GM04503 (cell line): ENCODE measurements at places on chromosomes 6 and 20.

DNA sequence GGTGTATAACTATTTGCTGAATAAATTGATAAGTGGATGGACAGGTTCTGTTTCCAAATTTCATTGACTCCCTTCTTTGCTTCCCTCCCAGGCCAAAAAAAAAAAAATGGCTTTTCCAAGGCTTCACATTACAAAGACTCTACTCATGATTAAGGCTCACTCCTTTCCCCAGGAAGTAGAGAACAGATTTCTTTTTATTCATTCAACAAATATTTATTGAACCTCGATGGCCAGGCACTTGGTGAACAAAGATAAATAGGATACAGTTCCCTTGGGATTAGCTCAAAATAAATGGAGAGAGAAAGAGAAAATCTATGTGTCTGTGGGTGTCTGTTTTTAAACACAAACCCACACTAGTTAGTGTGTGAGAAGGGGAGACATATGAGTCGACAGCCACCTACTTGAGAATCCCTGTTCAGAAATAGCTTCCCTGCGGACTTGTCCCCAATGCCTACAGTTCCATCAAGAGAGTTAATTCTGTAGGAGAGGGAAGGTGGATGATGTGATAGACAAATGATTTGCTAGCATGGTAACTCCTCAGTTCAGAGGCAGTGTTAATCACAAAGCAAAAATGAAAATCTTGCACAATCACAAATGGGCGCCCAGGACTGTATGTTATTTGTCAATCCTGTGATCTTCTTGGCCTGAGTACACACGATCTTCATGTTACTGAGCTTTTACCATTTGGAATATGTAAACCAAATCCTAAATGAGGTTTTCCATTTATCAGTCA, 20.3 kb downstream of the TRAF3IP2 start:
- no peak for DNase-seq

DNA sequence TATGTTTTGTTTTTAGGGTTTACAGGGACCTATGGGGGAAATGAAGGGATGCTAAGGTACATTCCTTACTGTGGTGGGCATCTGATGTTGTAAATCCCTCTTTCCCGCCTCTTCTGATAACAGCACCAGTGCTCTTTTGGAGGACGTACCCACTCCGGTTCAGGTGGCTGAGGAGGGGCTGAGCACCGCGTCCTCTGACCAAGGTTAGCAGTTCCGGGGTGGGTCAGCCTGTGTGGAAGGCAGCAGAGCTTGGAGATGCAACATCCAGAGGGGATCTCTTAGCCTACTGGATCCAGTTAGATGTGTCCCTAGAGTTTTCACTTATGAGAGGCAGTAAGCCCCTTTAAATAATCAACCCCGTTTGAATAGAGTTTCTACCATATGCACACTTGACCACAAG, 135.3 kb upstream of the KCNG1 start:
- DNase-seq, result no peak

DNA sequence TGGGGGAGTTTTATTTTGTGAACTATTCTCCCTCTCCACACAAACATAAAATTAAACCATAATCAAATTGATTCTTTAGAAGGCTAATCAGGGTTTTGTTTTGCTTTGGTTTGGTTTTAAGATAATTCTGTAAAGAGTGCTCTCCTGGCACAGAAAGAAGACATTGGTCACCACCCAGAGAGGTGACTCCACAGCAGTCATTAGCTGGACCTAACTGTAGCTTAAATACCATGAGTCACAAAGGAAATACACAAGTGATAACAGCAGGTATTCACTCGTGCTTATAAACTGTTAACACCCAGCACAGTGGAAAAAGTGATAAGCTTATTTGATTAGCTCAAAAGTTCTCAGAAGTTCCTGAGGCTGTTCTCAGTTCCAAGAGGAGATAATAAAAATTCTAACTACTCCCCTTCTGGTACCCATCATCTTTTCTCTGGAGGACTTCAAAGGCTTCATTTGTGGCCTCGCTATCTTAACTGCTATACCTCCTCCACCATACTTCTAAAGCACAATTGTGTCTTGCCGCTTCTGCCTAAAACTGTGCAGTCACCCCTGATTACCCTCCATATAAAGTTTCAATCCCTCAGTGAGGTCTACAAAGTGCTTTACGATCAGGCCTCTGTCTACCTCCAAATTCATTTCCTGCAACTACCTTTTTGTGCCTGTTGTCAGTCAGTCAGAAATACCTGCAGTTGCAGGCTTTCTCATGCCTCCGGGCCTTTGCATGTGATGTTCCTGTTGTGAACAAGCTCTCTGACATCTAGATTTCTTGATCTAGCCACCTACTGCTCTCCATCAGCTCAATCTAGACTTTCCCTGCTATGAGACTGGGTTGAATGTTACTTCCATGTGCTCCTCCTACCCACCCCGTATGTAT, 201.1 kb downstream of the SAMD5 start:
- DNase-seq, result no peak

GRCh38 chr6:126040826-126041225, 54.5 kb downstream of the TRMT11 start:
- peak; percentile 37 for DNase-seq

DNA sequence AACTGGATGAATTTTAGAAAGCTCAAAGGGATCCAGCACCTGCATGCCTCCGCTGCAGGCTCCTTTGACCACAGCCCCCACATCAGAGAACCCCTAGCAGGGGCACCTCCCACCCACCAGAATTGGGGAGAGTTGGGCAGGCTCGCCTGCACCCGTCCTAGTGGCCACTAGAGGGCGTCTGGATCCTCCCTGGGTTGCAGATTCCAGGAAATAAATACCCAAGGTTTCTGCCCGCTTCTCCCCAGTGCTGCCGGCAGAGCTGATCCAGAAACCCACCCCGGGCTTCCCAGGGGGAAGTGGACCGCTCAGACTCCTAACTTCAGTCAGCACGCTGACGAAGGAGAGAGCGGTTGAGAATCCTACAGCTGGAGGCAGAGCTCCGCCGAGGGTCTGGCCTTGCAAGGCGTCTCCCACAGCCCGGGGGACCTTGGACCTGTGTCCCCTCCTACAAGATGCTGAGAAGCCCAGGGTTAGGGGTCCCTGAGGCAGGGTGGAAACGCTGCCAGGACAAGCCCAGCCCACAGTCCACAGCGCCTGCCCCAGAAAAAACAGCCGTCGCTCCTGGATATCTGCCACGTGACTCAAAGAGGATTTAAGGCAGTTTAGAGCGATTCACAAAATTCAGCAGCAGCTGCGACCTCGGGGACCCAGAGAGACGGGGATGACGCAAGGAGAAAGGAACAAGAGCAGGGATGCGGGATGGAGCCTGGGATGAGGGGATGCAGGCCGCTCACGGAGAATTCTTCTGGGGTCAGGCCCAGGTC, 32.6 kb upstream of the PHACTR3 start:
- DNase-seq, result no peak

- no peak for DNase-seq
Observed at GRCh38 chr20:51734876-51735720, 33.1 kb downstream of the ATP9A start.

DNA sequence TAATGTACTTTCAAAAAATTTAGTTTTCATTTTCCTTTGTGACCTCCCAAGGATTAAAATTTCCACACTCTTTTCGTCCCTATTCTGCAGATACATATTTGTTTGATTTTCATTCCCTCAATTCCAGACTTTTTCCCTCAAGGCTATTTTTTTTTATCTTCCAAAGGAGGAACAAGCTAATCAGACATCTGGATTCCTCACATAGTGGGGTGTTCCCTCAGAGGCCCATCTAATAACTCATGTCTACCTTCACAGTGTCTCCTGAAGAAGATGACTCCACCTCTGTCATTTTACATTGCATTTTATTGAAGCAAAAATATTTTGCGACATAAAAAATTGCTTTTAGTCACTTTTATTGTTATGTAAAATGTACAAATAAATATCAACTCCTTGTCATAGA, 122.2 kb downstream of the RFPL4B start:
- DNase-seq, result no peak

- DNase-seq, result no peak
Observed at GRCh38 chr6:35260591-35261570, 1.3 kb downstream of the ZNF76 start.

DNA sequence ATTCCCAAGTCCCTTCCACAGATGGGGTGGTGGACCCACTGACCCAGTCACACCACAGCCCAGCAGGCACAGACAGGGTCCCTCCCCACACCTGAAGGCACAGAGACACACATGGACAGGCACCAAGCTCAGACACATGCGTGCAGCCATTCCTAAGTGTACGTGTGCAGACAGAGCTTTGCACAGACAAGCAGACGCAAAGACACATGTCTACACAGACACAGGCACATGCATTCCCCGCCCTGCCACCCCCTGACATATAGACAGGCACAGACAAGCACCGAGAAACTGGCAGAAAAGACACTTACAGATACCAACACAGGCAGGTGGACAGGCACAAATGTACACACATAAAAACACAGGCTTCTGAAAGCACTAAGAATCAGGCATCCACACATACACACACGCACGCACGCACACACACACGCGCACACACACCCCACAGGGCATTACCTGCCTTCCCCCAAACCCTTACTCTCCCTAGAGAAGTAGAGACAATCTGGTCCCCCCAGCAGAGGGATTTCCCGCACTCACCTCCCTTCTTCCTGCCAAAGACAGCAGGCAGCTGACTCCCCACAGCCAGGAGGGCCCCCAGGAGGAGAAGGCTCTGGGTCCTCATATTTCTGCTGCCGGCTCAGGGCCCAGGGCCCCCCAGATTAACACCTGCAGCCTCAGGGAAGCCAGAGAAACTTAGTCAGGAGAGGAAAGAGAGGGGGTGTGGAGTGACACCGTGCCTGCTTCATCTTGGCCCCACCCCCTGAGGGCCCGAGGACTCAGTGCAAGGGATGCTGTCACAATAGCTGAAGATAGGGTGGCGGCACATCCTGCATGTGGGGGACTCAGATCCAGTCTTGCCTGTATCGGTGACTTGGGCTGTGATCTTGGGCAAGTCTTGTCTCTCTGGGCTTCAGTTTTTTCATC, at the start of gene WFDC5:
Gene WFDC5 (minus strand): TSS at position 710 of the 921 bp plus-strand sequence. CDS start 91 bp downstream, at position 619.
- no peak for DNase-seq

GRCh38 chr6:30450548-30450908, 38.8 kb upstream of the HLA-E start:
- DNase-seq, result no peak

DNA sequence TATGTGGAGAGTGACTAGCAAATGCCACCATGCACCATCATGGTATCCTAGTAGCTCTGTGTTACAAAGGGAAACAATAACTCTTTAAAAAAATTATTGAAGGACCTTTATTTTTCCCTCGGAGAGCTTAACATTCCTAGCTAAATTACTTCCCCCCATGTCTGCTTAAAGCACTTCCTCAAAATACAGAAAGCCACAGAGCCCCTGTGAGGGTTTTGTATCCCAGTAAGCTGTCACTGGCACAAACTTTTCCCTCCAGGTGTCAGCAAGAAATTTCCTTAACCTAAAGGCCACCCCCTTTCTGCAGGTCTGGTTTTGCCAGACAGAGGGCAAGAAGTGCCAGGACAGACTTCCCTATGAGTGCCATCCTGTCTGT, 340.0 kb upstream of the PRDM1 start:
- DNase-seq, result no peak

- DNase-seq, result no peak
Observed at GRCh38 chr20:11929947-11930346, 12.3 kb downstream of the BTBD3 start.

- DNase-seq, result no peak
Observed at GRCh38 chr20:24100370-24101011, 111.9 kb upstream of the GGTLC1 start.

GRCh38 chr20:16296931-16297330, 276.3 kb downstream of the KIF16B start:
- no peak for DNase-seq

- no peak for DNase-seq
Observed at GRCh38 chr6:114151064-114151690, 180.2 kb upstream of the HDAC2 start.

- DNase-seq, result no peak
Observed at GRCh38 chr6:3494391-3495100, 37.7 kb upstream of the SLC22A23 start.

DNA sequence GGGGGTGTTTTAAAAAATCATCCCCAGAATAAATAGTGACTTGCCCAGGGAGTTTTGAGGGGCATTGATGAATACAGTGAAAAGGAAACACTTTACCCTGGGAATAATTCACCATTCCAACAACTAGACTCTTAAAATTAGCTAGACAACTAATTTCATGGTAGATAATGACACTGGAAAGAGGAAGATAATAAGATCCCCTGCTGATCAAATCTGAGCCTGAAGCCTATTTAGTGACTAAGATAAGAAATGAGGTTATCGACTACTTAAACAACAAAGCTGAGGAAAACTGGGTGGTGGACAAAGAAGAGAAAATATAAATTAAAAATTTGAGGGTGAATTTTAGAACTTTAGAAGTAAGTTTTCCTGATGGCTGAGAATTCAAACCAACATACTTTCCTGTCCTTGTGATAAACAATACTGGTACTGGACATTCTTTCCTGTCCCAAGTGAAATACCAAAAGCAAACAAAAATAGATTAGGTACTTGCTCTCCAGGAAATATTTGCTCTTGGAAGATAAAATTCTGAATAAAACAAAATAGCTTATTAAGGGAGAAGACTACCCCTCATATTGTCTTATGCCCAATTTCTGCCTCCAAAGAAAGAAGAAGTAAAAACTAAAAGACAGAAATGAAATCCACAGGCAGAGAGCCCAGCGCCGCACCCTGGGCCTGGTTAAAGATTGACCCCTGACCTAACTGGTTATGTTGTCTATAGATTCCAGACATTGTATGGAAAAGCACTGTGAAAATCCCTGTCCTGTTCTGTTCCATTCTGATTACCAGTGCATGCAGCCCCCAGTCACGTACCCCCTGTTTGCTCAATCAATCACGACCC, 64.0 kb upstream of the ADGRF4 start:
- no peak for DNase-seq

GRCh38 chr6:130964808-130965604, 98.0 kb downstream of the EPB41L2 start:
- DNase-seq, result no peak

GRCh38 chr6:106750142-106750918, 121.0 kb downstream of the QRSL1 start:
- DNase-seq, result no peak

DNA sequence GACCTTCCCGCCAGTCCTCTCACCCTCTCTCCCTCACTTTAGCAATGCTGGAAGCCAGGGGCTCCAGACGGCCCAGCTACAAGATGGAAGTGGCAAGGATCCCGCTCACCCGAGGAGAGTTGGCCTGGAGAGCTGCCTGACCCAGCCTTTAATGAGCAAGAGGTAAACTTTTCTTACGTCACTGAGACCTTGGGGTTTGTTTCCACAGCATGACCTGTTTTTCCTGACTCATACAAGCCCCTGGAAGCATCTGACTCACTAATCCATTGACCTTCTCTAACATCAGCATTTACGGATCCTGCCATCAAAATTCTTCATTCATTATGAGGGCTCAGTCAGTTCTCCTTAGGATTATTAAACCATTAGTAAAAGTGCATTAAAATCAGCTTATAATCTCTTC, 120.4 kb downstream of the MYLK4 start:
- peak; percentile 41 for DNase-seq

GRCh38 chr6:157951828-157952227, 29.8 kb upstream of the SYNJ2 start:
- no peak for DNase-seq

GRCh38 chr20:10613911-10614310, 59.9 kb downstream of the JAG1 start:
- no peak for DNase-seq
